ENCODE measurements at places on chromosomes 4 and X.

- DNase-seq: no peak
Measured at GRCh38 chrX:24982306-24982965, 33.3 kb downstream of the ARX start.

GRCh38 chr4:135282676-135283075 lies 1081.1 kb upstream of the PABPC4L start:
- DNase-seq: no peak

DNA sequence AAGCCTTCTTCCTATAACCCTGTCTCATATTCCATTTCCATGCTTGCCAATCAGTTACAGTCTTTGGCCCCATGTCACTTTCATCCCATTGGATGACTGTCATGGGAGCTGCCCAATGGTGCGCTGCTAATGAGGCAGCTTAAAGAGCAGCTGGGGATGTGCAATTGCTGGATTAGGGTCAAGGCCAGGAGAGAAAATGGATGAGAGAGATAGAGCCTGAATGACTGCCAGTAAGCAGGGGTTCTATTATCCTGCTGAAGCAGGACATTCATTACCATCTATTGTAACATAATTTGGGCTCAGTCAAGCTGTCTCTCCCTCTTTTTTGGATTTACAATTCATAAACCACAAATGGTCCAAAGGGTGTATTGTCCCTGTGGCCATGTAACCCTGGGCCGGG lies 909.0 kb downstream of the CENPC start:
- DNase-seq: no peak

DNA sequence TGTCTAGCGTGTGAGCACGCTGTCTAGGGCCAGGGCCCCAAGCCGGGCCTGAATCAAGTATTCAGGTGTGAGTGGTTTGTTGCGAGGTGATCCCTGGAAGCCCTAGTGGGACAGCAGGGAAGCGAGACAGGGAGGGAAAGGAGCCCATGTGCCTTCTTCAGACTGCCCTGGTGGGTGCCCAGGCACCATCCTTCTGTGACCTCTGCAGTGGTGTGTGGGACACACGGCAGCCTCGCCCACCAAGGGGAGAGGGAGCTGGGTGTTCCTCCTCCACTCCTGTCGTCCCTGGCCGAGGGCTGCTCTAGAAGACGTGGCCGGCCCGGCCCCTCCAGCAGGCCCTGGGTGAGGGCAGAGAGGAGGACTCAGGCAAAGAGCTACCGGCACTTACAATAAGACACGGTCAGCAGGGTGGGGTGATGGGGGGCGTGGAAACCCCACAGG lies 47.4 kb downstream of the HTRA3 start:
- no peak for DNase-seq

GRCh38 chr4:177680308-177680707 lies 238.1 kb upstream of the AGA start:
- no peak for DNase-seq

- DNase-seq: peak; percentile 73
Measured at GRCh38 chr4:184825896-184826690, at the start of gene ACSL1. Gene ACSL1, minus strand, starts transcription at chr4:184825968. Its CDS starts 22,454 bp downstream, at chr4:184803514.

DNA sequence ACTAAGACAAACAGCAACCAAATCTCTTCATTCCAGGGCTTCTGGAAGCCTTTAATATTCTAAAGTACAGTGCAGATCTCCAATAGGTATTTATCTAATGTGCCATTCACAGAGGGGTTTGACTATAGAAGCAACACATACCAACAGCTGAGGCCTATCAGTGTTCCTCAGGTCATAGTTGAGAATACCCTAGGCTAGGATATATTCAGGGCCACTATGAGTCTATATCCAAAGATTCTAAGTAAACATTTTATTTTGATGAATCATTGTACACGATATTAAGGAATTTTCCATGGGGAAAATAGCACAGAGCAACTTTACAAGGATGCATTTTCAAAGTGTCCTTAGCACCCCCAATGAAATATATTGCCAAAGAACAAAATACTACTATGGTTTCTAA lies 9.7 kb downstream of the SMIM10 start:
- DNase-seq: no peak

DNA sequence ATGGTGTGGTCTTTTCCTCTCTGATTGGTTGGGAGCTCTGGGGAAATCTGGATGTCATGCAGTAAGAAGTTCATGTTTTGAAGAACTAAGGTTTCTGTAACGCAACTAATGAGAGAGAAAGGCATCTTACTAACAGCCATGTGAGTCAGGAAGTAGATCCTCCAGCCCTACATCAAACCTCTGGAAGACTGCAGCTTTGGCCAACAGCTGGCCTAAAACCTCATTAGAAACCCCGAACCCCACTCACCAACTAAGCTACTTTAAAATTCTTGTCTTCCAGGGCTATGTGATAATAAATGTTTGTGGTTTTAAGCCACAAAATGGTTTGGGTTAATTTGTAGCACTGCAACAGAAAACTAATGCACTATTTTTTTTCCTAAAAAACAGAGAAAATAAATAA lies 549.0 kb upstream of the GRID2 start:
- no peak for DNase-seq

DNA sequence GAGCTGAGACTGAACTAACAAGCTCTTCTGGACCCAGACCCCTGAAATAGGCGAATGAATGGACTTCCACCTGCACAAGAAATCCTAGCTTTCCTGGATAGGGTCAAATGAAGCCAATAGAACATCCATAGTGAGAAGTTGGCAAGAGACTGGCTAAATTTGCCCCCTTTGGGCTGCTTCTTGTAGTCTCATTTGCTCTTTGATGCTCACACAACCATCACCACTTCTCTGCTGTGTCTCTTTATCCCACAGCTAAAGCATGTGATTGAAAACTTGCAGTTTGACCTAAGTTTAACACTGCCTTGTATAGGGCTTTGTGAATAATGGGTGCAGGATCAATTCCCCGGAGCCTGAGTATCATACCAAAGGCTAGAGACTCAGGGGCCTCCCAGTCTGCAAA lies 38.2 kb downstream of the NLGN3 start:
- DNase-seq: no peak

- no peak for DNase-seq
Measured at GRCh38 chr4:6913350-6913905, 3.8 kb downstream of the TBC1D14 start.

- DNase-seq: no peak
Measured at GRCh38 chr4:142683997-142684396, 162.1 kb downstream of the INPP4B start.

DNA sequence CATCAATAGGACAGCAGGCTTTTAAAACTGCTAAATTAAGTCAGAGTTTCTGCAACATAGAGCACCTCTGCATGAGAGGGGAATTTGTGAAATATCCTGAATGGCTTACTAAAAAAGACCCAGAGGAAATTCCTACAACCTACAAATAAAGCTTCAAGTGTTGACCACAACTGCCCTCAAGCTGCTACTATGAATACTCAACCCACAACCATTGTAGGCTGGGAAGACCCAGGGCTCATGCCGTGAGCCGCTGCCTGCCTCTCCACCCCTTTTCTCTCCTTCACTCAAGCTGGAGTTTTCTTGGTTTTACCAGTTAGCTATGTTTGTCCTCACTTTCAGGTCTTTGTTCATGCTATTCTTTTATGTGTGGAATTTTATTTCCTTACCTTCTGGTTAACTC lies 151.6 kb downstream of the EMCN start:
- DNase-seq: no peak

Measured in activated CD4-positive, alpha-beta T cell treated with anti-CD3 and anti-CD28 coated beads, Interleukin-2, Interleukin-4, amounts not matched to agents 100 ng/mL and 50 ng/mL, durations not matched to agents 16 hours and 8 hours (primary cell).